Sigmoid colon (tissue), 7 donors: ENCODE measurements at places on chromosomes 2 and 18. TPM values are rescaled to one million over a fixed set of nuclear protein-coding genes. Genes with fewer than 3 reads are reported as not detected.

Gene SP110
- total RNA-seq = 22.7 TPM

Gene HRH4
- total RNA-seq = not detected

Gene KIF3C
- 5.7 TPM for total RNA-seq

Gene DSEL
- 11.6 TPM for total RNA-seq

Gene PLEK
- 13.2 TPM for total RNA-seq

Gene SLC38A11
- 2.5 TPM for total RNA-seq

Gene CHN1
- total RNA-seq = 13.6 TPM

Gene CCDC148
- total RNA-seq = not detected

Gene AGXT
- total RNA-seq = not detected

Gene CYP1B1
- total RNA-seq = 24.6 TPM

Gene CNGA3
- 4.3 TPM for total RNA-seq

Gene MEP1B
- total RNA-seq = not detected

DNA sequence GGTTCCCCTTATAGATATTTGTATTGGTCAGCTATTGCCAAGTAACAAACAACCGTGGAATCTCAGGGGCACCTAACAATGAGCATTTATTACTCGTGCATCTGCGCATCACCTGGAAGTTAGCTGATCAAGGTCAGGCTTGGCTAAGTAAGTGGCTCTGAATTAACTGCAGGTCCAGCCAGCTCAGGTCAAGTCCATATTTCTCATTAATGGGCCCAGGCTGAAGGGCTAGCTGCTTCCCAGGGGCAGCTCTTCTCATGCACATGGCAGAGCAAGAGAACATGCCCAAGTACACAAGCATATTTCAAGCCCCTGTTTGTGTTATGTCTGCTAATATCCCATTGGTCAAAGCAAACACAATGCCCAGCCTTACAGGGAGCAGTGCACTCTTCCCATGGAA is 7.8 kb upstream of the DGUOK start:
- peak; percentile 64 for DNase-seq

DNA sequence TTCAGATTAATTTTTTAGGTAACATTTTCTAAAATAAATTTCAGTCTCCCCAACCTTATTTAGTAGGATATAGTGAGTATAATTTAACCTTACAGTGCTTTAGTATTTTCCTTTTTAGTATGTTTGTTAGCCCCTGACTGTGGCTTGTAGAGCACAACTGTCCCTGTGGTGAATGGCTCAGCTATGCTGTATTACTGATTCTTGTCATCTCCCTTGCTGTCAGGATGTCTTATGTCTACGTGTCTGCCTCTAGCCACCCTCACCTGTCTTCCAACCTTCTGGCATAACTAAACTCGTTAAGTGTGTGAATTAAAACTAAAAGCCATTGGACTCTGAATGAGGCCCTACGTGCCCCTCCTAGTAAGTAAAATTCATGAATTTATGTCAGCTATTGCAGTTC is 18.4 kb downstream of the MRPS9 start:
- no peak for DNase-seq

DNA sequence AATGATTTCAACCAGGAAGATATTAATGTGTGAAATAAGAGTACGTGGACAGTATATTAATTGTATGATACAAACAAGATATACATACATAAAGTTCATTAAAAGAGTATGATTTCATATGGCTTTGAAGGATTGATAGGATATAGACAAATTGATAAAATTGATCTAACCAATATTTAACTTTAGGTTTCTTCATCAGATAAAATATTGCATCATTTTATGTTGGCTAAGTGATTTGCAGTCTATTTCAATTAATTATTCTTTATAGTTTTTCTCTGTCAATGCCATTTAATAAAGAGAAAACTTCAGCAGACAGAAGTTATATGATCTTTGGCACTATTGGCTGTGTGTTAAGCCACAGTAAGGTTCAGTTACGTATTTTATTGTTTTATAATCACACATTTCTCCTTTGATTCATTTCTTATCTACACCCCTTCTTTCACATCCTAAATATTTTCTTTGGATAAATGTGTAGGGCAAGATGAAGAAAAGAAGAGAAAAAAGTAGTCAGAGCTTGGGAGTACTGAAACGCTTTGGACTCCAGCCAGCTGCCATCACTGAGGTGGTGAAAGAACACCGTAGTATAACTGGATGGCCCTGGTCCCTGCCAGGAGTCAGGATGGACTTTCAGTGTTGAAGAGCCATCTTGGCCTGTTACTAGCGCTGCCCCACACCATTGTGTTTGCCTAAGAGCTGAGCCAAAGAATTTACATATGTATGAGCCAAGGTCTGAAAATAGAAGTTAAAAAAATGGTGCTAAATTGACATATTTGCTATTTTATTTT is 9.8 kb upstream of the CPS1 start:
- DNase-seq = peak; percentile 54

- DNase-seq = no peak
These were observed 104.4 kb upstream of the TWIST2 start for GRCh38 chr2:238743243-238744065.

- no peak for DNase-seq
These were observed 207.5 kb upstream of the ST6GAL2 start for GRCh38 chr2:107093426-107093957.

- DNase-seq = no peak
These were observed 81.2 kb upstream of the TXNDC2 start for GRCh38 chr18:9804517-9805104.

- DNase-seq = no peak
These were observed 365.9 kb upstream of the GALNT5 start for GRCh38 chr2:156891609-156892008.

- peak; percentile 56 for DNase-seq
These were observed 204.5 kb downstream of the ZFP36L2 start for GRCh38 chr2:43021791-43022509.

- DNase-seq = no peak
These were observed 1289.2 kb downstream of the DSC3 start for GRCh38 chr18:29753379-29753778.

GRCh38 chr2:111117598-111118480 is 2.9 kb upstream of the BCL2L11 start:
- peak; percentile 67 for DNase-seq

- DNase-seq = no peak
These were observed 45.5 kb downstream of the EPAS1 start for GRCh38 chr2:46342566-46343315.

DNA sequence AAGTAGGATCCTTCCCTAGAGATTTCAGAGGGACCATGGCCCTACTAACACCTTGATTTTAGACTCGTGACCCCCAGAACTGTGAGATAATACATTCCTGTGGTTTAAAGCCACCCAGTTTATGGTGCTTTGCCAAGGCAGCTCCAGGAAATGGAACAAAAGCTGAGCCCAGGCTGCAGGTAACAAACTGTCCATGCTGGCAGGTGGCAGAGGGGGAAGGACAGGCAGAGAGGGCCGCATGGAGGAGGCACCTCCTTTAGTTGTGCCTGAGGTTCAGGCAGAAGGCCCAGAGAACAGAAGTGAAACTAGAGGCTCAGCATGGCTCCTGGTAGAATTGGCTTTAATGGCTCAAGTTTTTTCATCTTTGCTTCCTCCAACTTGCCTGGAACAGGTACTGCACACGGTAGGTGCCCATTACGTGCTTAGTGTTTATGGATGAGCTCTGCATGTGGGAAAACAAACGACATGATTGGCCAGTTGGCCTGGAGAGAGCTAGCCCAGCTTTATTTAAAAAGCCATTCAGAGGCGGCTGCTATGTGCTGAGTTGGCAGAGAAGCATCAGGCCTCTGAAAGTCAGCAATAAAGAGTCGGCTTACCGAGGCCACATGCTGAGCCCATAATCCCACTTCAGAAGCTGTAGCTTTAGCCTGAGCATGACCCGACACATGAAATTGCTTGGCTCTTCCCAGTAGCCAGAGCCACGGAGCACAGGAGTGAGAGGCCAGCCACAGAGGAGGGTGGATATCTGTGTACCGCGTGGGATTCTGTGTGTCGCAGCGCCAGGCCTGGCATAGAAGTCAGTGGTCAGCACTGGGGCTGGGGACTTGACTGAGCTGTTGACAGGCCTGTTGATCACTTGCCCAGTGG is 36.5 kb downstream of the HS1BP3 start:
- DNase-seq = peak; percentile 72

DNA sequence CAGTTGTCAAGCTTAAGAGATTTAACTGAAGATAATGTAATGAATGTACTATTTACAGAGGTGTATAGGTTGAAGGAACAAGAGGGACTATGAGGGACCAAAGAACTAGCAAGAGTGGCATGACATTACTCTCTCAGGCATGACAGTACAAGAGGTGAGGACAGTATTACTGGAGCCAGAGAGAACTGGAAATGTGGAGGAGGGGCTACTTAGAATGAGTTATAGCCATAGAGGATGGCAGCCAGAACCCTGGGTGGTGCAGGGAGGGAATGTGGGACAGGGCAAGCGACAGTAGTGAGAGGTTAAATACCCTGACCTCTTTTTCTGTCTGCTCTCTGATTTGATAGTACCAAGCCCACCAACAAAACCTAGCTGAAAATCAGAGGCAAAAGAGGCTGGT is 122.6 kb upstream of the UGP2 start:
- no peak for DNase-seq

GRCh38 chr2:73944714-73945113 is 18.0 kb downstream of the DGUOK start:
- DNase-seq = no peak

GRCh38 chr2:120993661-120994060 is 258.0 kb downstream of the GLI2 start:
- no peak for DNase-seq

DNA sequence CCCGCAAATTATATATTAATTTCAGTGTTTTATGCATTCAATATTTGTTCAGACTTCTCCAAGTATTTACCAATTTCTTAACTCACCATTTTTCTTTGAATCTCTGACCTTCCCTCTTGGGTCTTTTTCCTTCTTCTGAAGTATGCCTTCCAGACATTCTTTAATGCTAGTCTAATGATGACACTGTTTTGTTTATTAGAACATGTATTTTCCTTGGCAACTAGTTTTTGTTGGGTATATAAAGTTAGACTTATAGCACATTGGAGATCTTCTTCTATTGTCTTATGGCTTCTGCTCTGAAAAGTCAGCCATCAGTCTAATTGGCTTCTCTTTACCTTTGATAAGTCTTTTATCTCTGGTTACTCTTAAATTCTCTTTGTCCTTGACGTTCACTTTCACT is 423.2 kb upstream of the NRP2 start:
- no peak for DNase-seq

DNA sequence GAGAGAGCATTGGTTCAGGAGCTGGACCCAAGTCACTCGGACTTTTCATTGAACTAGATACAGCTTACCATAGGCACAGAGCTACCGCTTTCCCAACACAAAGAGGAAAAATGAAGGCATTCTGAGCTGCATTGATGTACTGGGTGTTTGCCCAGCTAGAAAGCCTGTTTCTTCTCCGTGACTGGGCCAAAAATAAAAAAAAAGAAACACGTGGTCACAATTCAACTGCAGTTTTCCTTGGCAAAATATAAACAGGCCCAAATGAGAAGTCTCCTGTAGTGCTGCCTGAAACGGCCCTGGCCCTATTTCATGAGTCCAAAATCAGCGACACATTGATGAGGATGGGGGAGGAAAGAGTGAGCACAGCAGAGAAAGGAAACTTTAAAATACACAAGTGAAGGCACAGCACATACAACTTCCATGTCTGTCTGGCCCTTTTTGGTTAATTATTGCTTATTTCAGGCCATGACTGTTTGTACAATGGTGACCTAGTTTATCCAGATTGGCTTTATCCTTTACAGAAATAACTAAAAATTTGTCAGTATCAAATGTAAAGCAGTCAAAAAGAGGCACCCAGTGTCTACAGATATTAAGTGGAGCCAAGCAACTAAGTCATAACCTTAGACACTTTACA is 179.7 kb downstream of the ICOS start:
- DNase-seq = no peak

- no peak for DNase-seq
These were observed 71.2 kb upstream of the ALKAL2 start for GRCh38 chr2:359047-359446.

DNA sequence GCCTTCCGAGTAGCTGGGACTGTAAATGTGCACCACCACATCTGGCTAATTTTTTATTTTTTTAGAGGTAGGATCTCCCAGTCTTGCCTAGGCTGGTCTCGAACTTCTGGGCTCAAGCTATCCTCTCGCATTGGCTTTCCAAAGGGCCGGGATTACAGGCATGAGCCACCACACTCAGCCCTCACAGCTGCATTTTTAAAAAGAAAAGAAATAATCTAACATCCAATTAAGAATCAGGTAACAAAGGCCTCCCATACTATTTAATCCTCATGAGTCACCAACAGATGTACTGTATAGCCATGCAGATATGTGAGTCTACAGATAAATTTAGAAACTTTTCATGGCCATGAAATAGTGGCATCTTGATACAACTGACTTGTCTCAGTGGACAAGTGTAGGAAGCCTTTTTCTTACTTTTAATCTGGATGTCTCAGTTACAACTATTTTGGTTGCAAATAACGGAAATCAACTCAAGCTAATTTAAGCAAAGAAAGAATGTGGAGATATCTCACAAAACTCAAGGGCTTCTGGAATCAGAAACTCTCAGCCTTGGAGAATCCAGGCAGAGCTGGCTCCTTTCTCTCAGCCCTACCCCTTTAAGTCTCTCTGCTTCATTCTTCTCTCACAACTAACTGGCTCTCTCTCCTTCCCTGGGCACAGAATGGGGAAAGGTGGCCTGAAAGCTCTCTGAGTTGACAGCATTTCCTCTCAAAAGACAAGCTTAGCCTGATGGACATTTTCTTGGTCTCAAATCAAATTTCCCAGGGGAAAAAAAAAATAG is 12.8 kb upstream of the PPM1B start:
- no peak for DNase-seq

GRCh38 chr2:240240017-240240734 is 99.7 kb upstream of the OTOS start:
- DNase-seq = no peak
